ENCODE measurements at places on chromosomes 6 and 20.
A peak's percentile ranks its signal among the peaks of the same experiment; 100 is the strongest.

DNA sequence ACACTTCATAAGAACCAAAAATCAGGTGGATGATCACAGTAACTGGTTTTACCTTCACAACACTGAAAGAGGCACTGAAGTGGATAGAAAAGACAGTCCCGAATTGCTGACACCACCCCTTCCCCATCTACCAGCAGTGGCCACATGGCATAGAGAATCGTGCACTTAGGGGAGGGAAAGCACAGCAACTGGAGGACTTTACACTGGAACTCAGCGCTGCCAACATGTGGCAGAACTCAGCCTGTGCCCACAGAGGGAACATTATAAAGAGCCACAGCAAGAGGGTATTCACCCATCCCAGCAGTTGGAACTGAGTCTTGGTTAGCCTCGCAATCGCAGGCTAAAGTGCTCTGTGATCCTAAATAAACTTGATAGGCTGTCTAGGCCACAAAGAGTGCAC, 6.5 kb upstream of the KIAA1586 start:
- peak; percentile 2 for DNase-seq

DNA sequence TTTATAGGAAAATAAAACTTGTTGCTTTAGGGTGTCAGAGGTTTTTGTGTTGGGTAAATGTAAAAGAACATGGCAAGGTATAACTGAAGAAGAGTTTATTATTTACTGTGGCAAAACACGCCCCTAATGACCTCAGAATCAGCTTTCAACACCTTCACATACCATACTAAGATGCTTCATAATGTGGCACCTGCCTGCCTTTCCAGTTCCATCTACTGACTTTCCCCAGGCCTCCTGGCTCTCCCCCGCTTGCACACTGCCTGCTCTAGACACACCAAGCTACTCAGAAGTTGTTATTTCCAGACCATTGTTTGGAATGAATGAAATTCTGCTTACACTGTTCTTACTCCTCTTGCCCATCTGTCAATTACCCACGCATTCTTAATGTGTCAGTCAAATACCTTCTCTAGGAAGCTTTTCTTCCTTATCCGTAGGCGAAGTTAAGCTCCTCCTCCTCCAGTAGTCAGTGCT, 1.8 kb downstream of the TIAM2 start:
- no peak for DNase-seq

DNA sequence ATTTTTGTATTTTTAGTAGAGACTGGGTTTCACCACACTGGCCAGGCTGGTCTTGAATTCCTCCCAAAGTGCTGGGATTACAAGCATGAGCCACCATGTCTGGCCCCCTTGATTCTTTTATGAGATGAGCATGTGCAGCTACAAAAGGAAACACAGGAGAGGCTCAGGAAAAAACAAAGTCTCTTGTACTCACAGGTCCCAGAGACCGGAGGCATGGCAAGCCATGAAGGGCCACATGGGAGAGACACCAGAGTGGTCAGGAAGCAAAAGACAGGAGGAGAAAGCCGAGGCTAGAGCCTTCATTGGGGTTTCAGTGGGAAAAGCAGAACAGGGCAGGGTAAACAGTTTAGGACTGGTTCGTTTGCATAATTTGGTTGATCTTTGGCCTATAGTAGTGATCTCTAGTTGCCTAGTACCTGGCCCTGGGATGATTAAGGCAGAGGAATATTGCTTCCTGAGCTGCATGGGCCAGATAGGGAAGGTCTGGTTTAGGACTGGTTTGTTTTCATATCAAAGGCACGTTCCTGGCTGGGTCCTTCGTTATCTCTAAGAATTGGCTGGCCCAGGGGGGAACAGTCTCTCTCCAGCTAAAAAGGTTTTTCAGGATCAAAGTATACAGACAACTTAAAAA, 48.2 kb upstream of the PRND start:
- DNase-seq = no peak

GRCh38 chr6:169885131-169885530, 133.7 kb downstream of the ERMARD start:
- no peak for DNase-seq

- no peak for DNase-seq
Observed at GRCh38 chr6:88860310-88860709, 103.1 kb downstream of the RNGTT start.

- no peak for DNase-seq
Observed at GRCh38 chr20:31861135-31861384, 9.3 kb downstream of the DUSP15 start.

DNA sequence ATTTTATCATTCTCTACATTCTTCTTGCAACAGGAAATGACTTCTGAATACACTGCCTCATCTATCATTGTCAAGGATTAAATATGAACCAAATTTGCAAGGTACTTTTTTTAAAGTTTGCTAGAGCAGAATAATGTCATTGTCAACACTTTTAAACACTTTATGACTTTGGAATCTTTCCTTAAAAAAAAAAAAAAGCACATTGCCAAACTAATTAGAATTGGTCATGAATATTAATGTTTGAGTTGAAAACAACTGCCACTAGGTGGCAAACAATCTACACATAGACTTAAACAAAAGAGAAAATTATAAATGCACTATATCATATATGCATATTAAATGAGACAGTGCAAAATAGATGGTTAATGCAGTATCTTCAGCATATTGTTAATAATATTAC, 32.5 kb upstream of the TMEM244 start:
- no peak for DNase-seq

- no peak for DNase-seq
Observed at GRCh38 chr6:45619994-45620471, 242.3 kb upstream of the SUPT3H start.
